ENCODE measurements at places on chromosomes 1 and 21.

- DNase-seq: no peak
These were observed 88.9 kb downstream of the PIK3R3 start for GRCh38 chr1:46043458-46044017.

GRCh38 chr21:34636961-34637360 is 22.0 kb upstream of the RCAN1 start:
- no peak for DNase-seq

DNA sequence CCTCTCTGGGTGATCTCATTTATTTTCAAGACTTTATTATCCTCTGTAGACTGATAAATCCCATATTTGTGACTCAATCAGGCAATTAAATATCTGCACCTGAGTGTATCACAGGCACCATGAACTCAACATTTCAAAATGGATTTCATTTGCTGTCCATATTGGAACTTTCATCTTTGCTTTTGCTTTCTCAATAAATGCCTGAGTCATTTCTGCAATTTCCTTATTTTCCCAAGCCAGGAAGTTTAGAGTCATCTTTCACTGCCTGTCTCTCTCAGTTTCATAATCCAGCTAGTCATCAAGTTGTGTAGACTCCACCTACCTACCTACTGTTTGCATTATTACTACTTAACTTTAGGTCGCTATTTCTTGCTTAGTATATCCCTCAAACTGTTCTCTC is 540.9 kb downstream of the LMO4 start:
- DNase-seq: no peak

GRCh38 chr1:150528196-150528595 is 12.6 kb downstream of the FALEC start:
- DNase-seq: no peak

DNA sequence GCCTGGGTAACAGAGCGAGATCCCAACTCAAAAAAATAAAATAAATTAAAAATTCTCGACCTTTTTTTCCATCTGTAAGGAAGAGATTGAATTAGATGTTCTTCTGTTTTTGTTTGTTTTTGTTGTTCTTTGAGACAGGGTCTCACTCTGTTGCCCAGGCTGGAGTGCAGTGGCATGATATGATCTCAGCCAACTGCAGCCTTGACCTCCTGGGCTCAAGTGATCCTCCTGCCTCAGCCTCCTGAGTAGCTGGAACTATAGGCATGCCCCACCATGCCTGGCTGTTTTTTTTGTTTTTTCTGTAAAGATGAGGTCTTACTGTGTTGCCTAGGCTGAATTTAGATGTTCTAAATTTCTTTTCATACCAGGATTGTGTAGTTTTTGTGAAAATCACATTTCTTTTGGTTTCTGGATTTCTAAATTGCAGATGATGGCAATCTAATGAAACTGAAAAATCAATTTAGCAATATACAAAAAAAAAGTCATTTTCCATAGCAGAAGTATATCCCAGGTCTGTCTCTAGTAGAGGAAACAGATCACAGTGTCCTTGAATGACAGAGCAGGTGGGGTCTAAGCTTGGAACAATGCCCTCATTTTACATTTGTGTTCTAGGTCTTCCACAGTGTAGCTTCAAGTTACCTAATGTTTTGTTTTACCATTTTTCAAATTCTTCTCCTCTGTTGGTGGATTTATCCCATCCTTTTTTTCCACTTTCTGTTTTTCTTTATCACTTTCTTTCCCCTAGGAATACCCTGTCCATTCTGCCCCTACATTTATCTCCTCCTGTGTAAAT is 20.3 kb downstream of the ZYG11A start:
- no peak for DNase-seq
